MCF 10A (cell line): ENCODE measurements at places on chromosomes 1 and 21. TPM values are rescaled to one million over a fixed set of nuclear protein-coding genes. Genes with fewer than 3 reads are reported as not detected.

FYB2 gene
- total RNA-seq: not detected in 2 replicates

CYYR1 gene
- total RNA-seq: not detected in 2 replicates

RAVER2 gene
- total RNA-seq: 5.3 and 5.9 TPM in 2 replicates

UTS2 gene
- not detected in 2 replicates for total RNA-seq

CFAP45 gene
- 0.32 and 0.40 TPM in 2 replicates for total RNA-seq

VHLL gene
- total RNA-seq: 0.49 TPM in 1 of 2 replicates, not detected in the other

SLC6A17 gene
- 0.20 TPM in 1 of 2 replicates, not detected in the other for total RNA-seq

HJV gene
- not detected in 2 replicates for total RNA-seq

RABIF gene
- total RNA-seq: 11.2 and 13.5 TPM in 2 replicates

TNNT2 gene
- 0.37 and 0.61 TPM in 2 replicates for total RNA-seq

SEC16B gene
- not detected in 2 replicates for total RNA-seq

KCNN3 gene
- 0.07 TPM in 1 of 2 replicates, not detected in the other for total RNA-seq

EDARADD gene
- total RNA-seq: 0.65 and 1.1 TPM in 2 replicates

C1orf185 gene
- not detected in 2 replicates for total RNA-seq

CELA3B gene
- total RNA-seq: not detected in 2 replicates

IL20 gene
- not detected in 2 replicates for total RNA-seq

MR1 gene
- 33.4 and 46.6 TPM in 2 replicates for total RNA-seq

TCEANC2 gene
- 3.6 and 6.0 TPM in 2 replicates for total RNA-seq

FCRL5 gene
- total RNA-seq: not detected in 2 replicates

CDCA8 gene
- 17.3 and 21.8 TPM in 2 replicates for total RNA-seq

ADGRB2 gene
- 1.5 and 1.7 TPM in 2 replicates for total RNA-seq

LCE1B gene
- total RNA-seq: 1.3 and 2.0 TPM in 2 replicates

BARHL2 gene
- not detected in 2 replicates for total RNA-seq

PSMG1 gene
- 79.9 and 116 TPM in 2 replicates for total RNA-seq

NBPF20 gene
- total RNA-seq: 8.3 and 8.5 TPM in 2 replicates

CACNA1S gene
- total RNA-seq: not detected in 2 replicates

FCGR1A gene
- not detected in 2 replicates for total RNA-seq

TMEM125 gene
- 3.1 and 3.8 TPM in 2 replicates for total RNA-seq

PM20D1 gene
- total RNA-seq: not detected in 2 replicates

CFAP57 gene
- 0.17 and 0.44 TPM in 2 replicates for total RNA-seq

EFNA4 gene
- 7.4 and 9.5 TPM in 2 replicates for total RNA-seq

SLC9C2 gene
- not detected in 2 replicates for total RNA-seq

SMIM12 gene
- 40.2 and 41.4 TPM in 2 replicates for total RNA-seq

IGSF5 gene
- total RNA-seq: not detected in 2 replicates

SPATA21 gene
- total RNA-seq: not detected in 2 replicates

SESN2 gene
- 106 and 118 TPM in 2 replicates for total RNA-seq
